Stimulated activated CD8-positive, alpha-beta memory T cell treated with anti-CD3 and anti-CD28 coated beads, Interleukin-7, amount 100 ng/mL, for 1 hour (primary cell): ENCODE measurements at places on chromosomes 11 and 22.

DNA sequence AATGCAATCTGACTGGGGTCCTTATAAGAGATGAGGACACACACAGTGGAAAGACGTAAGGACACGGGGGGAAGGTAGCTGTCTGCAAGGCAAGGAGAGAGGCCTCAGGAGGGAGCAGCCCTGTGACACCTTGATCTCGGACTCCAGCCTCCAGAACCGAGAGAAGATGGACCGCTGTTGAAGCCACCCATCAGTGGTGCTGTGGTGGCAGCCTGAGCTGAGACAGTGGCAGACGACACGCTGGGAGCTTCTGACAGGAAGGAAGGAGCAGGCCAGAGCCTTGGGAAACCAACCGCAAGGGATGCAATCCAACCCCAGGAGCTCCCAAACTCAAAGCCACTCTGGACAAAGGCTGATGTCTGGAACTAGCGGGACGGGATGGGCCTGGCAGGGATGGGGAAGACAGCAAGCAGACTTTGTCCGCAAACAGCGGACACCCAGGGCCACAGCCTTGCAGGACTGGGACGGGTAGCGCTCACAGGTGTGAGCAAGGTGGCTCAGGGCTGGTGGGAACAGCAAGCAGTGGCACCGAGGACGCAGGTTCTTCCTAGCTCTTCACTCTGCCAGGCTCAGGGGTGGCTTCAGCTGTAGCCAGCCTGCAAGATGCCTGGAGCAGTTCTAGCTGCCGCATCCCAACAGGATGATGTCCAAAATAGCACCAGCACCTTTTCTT is 10.9 kb downstream of the LTO1 start:
- DNase-seq = no peak

DNA sequence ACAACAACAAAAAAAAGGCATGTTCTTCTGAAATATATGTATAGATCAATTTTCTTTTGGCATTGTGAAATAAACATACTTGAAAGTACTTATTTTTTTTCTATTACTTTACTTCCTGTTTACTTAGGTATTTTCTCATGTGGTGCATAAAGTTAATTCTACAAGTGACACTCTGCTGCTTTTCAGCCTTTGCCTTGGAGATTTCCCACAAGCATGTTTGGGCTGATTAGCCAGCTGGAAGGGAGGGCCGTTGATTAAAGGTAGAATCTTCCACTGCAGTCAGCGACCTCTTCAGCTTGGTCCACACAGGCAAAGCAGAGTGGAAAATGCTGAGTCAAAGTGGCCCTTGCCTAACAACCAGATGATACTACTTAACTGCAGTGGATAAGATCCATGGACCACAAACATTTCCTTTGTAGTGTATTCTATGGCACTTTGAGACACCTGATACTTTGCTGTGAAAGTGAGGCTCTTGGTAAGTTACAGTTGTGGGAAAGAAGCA is 176.0 kb downstream of the ARHGAP42 start:
- no peak for DNase-seq

GRCh38 chr11:35305670-35306382 is 113.5 kb downstream of the SLC1A2 start:
- peak; percentile 13 for DNase-seq

GRCh38 chr11:116414357-116414880 is 358.4 kb downstream of the BUD13 start:
- no peak for DNase-seq

- no peak for DNase-seq
These were observed 1165.1 kb downstream of the BRD1 start for GRCh38 chr22:48662476-48663135.

GRCh38 chr11:203945-204586 is 3.1 kb downstream of the BET1L start:
- no peak for DNase-seq

- DNase-seq = no peak
These were observed 24.4 kb upstream of the PAMR1 start for GRCh38 chr11:35549787-35550186.

- DNase-seq = no peak
These were observed 122.1 kb downstream of the FCHSD2 start for GRCh38 chr11:73019996-73020395.
